ENCODE measurements at places on chromosomes 6 and 20.

DNA sequence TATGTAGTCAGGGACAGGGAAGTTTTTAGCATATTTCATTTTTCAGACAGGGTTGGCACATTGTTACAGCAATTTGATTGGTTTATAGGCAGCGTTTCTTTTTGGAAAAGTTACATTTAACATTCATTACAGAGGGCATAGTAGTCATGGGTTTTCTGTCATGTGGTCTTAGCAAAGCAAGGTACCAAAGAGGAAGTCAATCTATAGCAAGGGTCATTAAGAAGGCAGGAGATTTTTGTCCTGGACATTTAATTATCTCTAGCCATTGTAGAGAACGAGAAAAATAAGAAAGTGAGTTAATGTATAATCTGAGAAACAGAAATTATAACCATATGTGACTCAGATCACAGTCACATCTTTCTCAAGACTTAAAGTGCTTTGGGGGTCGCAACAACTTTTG is 47.4 kb downstream of the TPD52L1 start:
- no peak for DNase-seq

DNA sequence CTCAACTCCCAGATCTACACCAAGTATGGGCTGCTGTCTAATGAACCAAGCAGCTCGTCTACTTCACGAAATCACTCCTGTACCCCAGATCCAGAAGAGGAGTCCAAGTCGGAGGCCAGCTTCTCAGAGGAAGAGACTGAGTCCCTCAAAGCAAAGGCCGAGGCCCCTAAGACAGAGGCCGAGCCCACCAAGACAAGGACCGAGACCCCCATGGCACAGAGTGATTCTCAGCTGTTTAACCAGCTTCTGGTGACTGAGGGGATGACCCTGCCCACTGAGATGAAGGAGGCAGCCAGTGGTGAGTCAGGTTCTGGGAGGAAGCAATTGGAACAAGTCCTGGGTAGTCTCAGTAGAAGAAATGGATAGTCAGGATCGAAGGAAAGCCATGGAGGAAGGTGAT is 5.8 kb downstream of the CUL9 start:
- DNase-seq = no peak

- DNase-seq = no peak
These were observed 63.8 kb upstream of the FABP7 start for GRCh38 chr6:122715725-122716124.

GRCh38 chr6:139708337-139709199 is 334.1 kb upstream of the CITED2 start:
- no peak for DNase-seq

DNA sequence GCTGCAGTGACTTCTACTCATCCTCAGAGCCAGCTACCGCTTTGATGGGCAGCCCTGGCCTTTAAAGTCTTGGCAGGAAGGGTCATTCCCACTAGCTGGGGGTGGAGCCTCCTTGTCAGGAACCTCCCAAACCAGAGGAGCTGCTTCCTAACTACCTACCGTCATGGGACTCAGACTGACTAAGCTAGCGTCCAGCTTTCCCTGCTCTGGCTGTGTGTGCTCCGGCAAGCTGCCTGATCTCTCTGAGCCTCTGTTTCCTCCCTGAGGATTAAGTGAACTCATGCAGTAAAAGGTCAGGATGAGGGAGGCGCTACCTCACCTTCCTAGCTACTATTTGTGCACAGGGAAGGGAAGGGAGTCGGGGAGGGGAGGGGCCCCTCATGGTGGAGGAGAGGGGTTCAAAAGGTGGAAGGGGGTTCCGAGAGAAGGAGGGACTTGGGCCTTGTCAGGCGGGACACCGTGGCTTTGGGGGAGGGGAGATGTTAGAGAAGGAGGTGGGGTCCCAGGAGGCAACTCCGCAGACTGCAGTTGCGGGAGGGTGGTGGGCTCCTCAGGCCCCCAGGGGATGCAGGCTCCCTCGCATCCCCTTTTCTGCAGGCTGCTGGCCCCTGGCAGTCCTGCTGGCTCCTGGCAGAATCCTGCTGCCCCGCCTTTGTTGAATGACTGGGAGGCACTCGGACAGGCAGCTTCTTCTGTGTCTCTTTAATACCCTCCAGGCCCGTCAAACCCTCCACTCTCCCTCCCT is 9.8 kb downstream of the DUSP15 start:
- DNase-seq = no peak

GRCh38 chr6:96211341-96211740 is 195.6 kb downstream of the FUT9 start:
- no peak for DNase-seq

GRCh38 chr20:3798373-3798768 is 2.3 kb downstream of the CDC25B start:
- no peak for DNase-seq

DNA sequence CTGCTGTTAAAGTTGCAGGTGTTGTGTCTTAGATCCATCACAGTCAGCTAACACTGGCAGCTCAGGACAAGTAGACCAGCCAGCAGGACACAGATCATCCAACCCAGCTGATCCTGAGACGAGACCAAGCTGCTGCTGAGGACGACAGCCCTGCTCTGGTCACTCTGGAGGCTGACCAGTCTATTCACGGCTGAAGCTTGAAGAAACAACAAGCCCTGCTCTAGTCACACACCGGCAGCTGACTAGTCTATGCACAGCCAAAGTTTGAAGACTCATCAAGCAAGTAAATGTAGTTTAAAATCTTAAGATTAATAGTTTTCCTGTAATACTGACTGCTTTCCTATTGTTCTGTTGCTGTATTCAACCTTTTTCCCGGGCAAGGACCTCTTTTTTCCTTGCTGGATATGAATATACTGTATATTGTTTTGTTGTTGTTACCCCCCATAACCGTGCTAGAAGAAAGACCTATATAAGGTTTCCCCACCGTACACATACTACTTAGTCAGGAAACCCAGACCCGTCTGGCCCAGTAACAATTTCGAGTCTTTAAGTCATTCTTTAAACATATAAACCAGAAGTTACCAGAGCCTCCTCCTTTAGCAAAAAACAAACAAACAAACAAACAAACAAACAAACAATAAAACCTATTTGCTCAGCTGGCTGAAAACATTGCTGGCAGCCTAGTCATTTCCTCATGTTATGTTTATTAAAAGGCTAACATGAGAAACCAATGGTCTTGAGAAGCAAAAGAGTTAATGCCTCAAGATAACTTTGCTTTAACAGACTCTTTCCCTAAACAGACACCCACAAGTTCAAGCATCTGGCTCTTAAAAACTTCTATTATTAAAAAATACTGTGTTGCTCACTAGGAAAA is 16.7 kb upstream of the GSTA3 start:
- DNase-seq = no peak

DNA sequence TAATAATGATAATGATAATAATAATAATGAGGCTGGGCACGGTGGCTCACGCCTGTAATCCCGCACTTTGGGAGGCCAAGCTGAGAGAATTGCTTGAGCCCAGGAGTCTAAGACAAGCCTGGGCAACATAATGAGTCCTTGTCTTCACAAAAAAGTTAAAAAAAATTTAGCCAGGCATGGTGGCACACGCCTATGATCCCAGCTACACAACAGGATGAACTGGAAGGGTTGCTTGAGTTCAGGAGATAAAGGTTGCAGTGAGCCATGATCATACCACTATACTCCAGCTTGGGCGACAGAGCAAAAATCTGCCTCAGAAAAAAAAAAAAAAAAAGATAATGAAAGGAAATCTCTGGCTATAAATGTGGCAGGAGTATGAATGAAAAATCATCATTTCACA is 213.4 kb downstream of the HIVEP2 start:
- no peak for DNase-seq

GRCh38 chr6:3719462-3720308 is 31.8 kb downstream of the PXDC1 start:
- DNase-seq = no peak

DNA sequence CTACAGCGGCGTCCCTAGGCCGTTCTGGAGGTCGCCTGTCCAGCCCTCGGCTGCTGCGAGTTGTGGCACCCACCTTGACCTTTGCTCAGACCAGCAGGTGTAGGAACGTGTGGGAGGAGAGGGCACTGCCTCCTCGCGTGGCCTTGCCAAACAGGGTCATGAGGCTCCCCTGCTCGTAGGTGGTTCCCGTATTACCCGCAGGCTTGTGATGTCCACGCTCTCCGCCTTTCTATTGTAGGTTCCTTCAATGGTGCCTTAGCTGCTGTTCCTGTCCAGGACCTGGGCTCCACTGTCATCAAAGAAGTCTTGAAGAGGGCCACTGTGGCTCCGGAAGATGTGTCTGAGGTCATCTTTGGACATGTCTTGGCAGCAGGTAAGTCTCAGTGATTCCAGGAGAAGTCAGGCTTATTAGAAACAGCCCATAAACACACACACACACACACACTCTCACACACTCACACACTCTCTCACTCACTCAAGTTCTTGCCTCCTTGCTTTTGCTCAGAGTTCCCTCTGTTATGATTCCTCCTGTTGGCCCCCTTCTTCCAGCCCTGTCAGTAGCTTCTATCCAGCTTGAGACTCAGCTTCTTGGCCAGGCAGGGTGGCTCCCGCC is 942 bp downstream of the ACAT2 start:
- no peak for DNase-seq

- no peak for DNase-seq
These were observed 14.8 kb downstream of the BANF2 start for GRCh38 chr20:17714597-17714996.

DNA sequence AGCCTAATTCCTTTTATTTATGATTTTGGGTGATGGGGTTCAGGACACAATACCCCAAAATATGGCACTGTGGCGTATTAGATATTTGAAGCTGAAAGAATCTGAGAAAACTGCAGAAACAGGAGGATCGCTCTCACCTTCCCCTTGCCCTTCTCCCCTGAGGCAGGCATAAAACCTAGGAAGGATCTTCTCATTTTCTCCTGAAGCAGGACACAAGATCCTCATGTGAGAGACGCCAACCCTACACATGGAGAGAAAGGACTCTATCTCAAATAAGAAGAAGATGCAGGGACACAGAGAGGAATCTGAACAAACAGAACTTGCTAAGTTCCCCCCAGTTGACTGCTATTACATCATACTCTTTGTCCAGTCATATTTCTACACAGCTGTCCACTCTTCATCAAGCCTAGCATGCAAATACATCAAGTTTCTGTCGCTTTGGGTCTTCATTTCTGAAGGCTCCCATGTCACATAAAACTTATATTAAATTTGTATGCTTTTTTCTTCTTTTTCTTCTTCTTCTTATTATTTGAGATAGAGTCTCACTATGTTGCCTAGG is 109.0 kb downstream of the DTNBP1 start:
- no peak for DNase-seq

GRCh38 chr6:56909115-56909907 is 45.6 kb upstream of the BEND6 start:
- DNase-seq = no peak

GRCh38 chr6:41644297-41644879 is 6.1 kb downstream of the MDFI start:
- DNase-seq = no peak

- DNase-seq = no peak
These were observed 113.4 kb downstream of the B3GAT2 start for GRCh38 chr6:70843328-70843918.

DNA sequence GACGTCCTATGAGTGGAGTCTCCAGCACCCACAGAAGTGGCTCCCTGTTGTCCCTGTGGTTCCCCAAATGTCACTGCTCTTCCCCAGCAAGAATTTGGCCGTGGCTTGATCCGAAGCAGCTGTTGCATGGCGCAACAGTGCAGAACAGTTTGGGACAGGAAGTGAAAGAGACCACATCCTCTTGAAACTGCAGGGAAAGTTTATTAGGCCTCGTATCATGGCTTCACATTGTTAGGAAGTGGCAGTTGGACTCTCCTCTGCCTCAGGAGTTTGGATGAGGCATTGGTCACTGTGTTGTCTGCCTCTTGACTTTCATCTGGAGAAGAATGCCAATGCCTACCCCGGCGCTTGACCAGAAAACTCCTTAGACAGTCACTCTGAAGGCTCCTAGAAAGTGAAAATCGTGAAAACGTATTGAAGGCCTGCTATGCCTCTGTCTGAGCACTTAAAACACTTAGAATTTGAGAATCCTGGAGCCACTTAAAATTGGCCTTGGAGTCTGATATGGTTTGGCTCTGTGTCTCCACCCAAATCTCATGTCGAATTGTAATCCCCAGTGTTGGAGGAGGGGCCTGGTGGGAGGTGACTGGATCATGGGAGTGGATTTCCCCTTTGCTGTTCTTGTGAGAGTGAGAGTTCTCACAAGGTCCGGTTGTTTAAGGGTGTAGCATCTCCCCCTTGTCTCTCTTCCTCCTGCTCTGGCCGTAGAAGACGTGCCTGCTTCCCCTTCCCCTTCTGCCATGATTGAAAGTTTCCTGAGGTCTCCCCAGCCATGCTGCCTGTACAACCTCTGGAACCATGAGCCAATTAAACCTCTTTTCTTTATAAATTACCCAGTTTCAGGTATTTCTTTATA is 334.9 kb upstream of the JARID2 start:
- no peak for DNase-seq

Data from NCI-H446 (cell line).